Left kidney (tissue), 8 donors: ENCODE measurements at places on chromosomes 2 and 18.

- no peak for DNase-seq
These were observed 853.9 kb downstream of the NRXN1 start for GRCh38 chr2:50178050-50178449.

- DNase-seq = no peak
These were observed 2.8 kb downstream of the NPAS2 start for GRCh38 chr2:100822587-100823248.

DNA sequence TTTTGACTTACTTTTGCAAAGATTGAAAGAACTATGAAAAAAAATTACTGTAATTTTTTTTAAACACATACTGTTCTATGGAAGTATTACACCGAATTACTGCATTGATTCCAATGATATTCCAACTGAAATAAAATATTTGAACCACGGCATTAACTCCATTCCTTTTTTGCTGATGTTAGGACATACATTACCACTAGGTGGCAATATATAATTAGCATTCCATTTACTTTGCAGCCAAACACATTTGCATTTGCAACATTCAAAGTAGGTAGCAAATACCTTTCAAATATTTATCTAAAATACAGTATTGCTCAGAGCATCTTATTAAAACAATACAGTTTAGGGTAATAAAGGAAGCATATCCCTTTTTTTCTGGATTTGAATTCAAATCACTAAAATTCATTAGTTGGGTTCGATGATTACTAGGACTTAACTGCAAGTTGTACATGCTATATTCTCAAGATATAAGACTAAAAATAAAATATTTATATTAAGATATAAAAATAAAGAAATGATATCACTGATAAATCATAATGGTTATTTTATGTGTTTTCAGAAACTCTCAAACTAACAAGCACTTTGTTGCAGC is 31.3 kb downstream of the LANCL1 start:
- DNase-seq = peak; percentile 6

DNA sequence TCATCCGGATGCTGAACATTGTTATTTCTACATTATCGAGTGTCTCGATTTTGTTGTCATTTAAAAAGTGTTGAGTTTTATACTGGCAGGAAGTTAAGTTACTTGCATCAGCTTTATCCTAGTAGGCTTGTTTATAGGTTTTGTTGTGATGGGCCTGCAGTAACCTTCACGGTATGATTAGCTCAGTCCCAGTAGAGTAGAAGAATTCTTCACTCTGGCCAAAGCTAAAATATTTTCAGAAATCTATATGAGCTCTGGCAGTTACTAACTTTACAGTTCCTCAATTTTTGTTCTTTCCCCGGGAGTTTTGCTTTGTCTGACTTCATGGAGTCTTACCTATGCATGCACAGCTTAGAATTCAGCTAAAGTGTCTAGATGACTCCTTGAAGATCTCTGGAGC is 294.9 kb downstream of the NAPG start:
- no peak for DNase-seq

- DNase-seq = no peak
These were observed 242.4 kb downstream of the LPIN1 start for GRCh38 chr2:11988691-11989353.

DNA sequence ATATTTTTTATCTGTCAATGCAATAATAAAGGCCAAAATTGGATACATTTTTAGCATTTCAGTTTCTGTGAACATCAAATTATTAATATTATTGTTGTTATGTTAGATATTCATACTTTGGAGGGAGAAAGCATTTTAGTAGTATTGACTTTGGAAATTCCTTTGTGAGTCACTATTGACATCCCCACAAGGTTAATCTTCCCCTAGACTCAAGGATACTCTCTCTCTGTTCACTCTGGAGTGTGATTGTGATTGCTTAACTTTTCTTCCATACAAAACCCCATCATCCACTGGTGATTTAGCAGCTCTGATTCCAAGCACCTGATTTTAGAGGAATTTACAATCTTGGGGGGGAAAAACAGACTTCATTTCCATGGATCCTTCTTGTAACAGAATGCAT is 352.0 kb downstream of the THSD7B start:
- DNase-seq = no peak

DNA sequence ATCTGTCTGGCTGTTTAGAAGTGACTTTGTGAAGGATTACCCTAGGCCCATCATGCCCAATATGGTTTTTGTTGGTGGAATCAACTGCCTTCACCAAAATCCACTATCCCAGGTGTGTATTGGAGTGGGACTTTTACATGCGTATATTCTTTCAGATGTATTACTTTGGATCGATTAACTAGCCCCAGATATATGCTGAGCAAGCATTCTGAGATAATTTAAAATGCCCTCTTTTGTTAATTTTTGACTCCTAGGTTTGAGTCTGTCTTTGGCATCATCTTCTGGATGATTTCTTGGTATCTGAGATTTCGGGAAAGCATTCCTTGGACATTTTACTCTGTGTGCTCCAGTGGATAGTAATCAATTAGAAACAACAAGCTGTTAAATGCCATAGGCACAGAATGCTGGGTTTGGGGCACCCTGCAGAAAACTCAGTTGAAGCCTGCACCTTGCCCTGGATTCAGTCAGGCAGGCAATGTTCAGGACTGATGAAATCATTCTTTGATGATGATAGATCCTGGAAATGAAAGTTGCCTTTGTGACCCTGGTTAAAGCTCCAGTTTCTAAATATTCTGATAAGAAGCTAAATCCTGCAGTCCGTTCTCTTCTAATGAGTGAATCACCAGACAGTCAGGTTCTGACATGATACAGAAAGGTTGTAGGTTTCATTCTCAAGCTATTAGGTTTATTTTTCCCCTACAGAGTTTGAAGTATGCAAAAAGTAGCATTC is 1.1 kb downstream of the UGT1A1 start:
- no peak for DNase-seq

- DNase-seq = no peak
These were observed 120.8 kb downstream of the BABAM2 start for GRCh38 chr2:28011322-28011737.

- no peak for DNase-seq
These were observed 7.8 kb downstream of the CDK15 start for GRCh38 chr2:201813996-201814760.

GRCh38 chr18:25795213-25795612 is 295.2 kb downstream of the SS18 start:
- no peak for DNase-seq

DNA sequence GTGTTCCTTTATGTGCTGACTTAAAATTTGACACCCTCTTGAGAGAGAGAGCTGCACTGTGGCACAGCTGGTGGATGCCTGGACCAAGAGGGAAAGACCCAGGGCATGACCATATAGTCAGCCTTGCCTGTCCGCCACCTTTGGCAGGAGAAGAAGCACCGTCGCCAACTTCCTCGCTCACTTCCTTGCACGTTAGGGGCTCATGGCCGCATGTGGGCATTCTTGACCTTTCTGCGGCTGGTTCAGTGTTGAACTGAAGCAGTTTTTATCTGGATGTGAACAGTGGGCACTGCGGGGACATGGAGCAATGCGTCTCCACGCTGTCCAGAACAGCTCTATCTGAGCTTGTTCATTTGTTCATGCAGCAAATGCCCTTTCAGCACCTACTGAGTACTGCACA is 66.9 kb downstream of the TRAPPC12 start:
- no peak for DNase-seq

DNA sequence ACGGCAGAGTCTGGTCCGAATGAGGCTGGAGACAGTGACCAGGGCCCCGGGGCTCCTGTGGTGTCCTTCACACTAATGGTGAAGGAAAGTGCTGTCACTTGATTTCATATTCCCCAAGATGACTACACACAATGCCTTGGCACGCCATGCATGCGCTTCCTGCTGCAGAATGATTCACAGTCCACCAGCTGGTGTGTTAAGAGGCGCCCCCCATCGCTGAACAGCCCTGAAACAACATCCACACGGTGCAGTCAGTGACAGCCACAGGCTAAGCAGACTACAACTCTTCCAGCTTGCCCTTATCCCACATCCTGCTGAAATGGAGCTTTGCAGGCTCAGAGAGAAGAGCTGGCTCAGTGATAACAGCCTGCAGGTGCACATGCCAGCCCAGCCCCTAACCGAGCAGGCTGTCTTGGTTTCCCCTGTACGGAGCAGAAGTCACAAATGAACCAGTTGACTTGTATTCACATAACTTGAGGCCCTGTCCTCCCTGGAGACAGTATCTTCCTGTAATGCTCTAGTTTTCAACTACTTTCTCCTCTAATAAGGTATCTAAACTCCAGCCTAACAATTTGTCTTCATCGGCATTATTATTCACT is 24.3 kb upstream of the CDH20 start:
- DNase-seq = no peak

DNA sequence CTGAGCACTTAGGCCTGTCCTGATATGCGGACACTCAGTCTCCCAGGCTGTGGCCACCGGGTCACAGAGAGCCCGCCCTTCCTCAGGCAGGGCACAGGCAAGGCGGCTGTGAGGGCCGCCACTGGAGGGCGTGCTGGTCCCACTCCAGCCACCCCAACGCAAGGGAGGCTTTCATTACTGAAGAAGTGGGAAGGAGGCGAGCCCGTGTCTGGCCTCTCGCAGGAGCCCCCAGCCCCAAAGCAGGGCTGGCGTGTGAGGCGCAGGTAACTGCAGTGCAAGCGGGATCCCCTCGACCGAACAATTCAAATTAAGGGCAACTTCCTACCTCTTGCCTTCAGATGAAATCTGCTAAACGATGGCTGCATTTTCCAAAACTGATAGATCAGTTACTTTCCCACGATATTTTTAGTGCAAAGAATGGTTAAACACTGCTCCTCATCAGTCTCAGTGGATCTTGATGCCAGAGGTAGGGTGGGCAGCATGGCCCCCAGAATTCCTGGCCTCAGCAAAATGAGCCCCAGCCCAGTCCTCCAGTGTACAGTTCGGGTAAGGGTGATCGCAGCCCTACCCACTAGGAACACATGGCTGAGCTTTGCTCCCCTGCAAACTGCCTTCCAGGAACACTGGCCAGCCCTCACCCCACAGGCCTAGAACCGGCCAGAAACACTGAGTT is 97.2 kb downstream of the SEPTIN10 start:
- no peak for DNase-seq

DNA sequence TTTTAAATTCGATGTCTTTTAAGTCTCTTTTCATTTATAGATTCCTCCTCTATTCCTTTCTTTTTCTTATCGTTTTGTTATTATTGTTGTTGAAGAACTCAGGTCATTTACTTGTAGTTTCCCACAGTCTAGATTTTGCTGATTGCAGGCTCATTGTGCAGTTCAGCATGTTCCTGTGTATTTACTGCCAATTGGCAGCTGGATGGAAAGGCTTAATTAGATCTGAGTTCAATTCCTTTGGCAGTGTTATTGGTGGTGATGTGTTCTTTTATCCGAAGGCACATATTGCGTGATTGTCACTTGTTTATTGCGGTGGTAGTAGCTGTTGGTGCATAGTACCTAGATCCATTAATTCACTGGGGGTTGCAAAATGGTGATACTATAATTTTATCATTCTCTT is 180.7 kb downstream of the BABAM2 start:
- no peak for DNase-seq

DNA sequence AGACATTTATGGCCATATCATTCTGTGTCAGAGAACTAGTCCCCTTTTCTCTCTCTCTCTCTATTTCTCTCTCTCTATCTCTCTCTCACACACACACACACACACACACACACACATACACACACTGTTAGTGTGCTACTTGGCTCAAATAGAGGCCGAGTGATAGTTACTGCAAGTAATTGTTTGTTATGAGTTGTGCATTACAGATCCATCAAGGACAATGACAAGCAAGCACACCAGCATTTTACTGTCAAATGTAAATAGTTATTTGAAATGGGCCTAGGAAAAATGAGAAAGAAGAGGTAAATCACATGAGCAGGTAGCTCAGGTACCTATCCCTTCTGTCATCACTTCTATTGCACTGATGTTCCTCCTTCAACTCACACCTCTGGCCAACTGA is 122.4 kb upstream of the CDH7 start:
- DNase-seq = no peak

DNA sequence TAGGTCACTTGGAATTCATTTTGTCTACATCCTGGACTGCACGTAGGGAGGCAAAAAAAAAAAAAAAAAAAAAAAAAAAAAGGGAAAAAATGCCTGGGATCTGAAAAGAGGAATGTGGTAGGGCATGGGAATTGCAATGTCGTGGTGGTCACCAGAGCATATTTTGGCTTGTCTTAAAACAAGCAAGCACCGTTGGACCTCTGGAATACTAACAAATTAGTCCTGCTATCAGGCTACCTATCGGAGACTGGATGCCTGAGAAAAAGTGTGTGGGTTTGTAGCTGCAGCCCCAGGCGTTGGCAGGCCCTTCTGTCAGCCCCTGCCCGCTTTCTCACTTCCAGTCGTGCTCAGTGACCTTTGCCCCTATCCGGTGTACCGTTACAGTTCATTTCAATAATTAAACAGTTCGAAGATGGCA is 588.5 kb upstream of the ZEB2 start:
- DNase-seq = no peak

- no peak for DNase-seq
These were observed 227.6 kb downstream of the SEPTIN10 start for GRCh38 chr2:109386004-109386695.

- DNase-seq = no peak
These were observed 7.6 kb upstream of the AGFG1 start for GRCh38 chr2:227464361-227464760.

- DNase-seq = no peak
These were observed 340.4 kb downstream of the NRXN1 start for GRCh38 chr2:50691513-50691912.

DNA sequence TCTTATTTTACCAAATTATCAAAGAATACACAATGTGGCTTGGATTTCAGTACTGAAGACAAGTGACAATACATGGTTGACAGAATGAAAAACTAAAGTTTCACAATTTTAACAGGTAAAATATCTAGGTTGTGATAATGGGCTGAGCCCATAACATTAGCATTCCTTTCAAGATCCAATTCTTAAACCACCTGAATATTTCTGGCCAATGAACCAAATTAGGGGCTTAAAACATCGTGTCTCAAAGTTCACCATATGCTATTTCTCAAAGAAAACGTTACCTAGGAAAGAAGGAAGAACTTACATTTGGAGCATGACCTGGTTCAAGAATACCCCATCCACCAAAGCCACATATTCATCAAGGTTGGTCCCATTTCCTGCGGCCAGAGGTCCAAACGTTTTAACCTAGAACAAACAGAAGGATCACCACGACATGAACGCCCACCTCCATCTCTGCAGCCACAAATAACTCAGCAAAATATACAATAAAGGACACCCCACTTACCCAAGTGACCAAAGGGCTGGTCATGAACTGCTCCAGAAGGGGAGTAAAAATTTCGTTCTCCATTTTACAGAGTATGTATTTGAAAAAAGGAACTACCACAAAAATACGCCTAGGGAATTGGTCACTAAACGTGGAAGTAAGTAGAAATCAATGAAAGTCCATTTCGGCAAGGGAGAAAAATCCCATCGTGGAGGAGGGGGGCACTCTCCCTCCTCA is 984 bp downstream of the CCDC88A start:
- no peak for DNase-seq

GRCh38 chr2:195533771-195534642 is 123.0 kb upstream of the SLC39A10 start:
- DNase-seq = no peak

- no peak for DNase-seq
These were observed 235.4 kb downstream of the CELF4 start for GRCh38 chr18:37330173-37330572.

- DNase-seq = no peak
These were observed 49.3 kb downstream of the RNF144A start for GRCh38 chr2:6966446-6966940.

GRCh38 chr18:75551071-75551470 is 123.6 kb upstream of the SMIM21 start:
- DNase-seq = no peak
